Activated CD8-positive, alpha-beta memory T cell treated with anti-CD3 and anti-CD28 coated beads for 1 hour (primary cell): ENCODE measurements at places on chromosomes 3 and 15.

GRCh38 chr3:36713904-36714303, 50.4 kb downstream of the DCLK3 start:
- DNase-seq: no peak

GRCh38 chr3:101944308-101944707, 95.0 kb downstream of the NFKBIZ start:
- no peak for DNase-seq

- no peak for DNase-seq
Observed at GRCh38 chr3:122941228-122942206, 86.0 kb downstream of the SEMA5B start.

DNA sequence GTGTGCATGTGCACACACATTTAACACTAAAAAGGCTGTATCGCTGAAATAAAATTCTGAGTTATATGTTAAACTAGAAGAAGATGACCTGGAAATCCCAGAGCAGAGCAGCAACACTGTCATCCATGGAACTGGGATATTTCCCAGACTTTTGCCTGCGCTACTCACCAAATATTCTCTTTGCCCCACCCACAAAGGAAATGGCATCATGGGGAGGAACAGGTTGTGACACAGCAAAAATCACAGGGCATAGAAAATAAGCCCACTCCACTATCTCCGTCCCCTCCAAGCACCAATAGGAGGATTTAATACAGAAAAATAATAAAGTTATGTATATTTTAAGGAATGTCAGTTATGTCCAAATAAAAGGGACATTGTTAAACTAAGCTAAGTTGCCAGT, 71.7 kb downstream of the COL8A1 start:
- DNase-seq: no peak

DNA sequence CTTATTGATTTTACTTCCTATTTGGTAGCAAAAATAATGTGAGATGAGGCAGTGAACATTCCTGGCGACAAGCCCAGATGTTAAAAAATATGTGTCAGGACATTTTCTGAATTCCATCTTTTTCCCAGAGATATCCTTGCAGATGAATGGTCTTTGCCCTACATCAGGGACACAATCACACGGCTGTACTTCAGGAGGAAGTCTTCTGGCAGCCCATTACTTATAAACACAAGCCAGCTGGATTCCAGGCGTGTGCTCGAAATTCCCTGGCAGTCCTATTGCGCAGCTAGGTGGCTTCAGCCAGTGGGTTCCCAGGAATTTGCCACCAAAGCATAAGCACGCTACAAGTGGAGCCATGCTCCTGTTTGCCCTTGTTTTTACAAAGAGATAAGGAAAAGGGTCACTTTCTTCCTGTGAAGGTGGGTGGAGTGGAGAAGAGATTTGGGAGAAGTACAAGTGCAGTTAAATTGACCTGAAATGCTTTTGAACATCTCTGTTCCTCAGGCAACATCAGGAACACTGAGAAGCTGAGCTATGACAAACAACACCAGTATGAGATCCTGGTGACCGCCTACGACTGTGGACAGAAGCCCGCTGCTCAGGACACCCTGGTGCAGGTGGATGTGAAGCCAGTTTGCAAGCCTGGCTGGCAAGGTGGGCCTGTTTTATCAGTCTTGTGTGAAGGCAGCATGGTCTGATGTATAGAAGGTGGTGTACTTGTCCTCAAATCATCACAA, 257.1 kb upstream of the TRIM42 start:
- DNase-seq: no peak

- DNase-seq: no peak
Observed at GRCh38 chr3:184725176-184725719, 13.4 kb upstream of the MAGEF1 start.

- DNase-seq: no peak
Observed at GRCh38 chr15:27844018-27844666, 255.0 kb downstream of the OCA2 start.

GRCh38 chr3:2940062-2940461, 170.1 kb downstream of the IL5RA start:
- DNase-seq: no peak

GRCh38 chr3:5197022-5197421, 9.5 kb downstream of the EDEM1 start:
- DNase-seq: no peak

DNA sequence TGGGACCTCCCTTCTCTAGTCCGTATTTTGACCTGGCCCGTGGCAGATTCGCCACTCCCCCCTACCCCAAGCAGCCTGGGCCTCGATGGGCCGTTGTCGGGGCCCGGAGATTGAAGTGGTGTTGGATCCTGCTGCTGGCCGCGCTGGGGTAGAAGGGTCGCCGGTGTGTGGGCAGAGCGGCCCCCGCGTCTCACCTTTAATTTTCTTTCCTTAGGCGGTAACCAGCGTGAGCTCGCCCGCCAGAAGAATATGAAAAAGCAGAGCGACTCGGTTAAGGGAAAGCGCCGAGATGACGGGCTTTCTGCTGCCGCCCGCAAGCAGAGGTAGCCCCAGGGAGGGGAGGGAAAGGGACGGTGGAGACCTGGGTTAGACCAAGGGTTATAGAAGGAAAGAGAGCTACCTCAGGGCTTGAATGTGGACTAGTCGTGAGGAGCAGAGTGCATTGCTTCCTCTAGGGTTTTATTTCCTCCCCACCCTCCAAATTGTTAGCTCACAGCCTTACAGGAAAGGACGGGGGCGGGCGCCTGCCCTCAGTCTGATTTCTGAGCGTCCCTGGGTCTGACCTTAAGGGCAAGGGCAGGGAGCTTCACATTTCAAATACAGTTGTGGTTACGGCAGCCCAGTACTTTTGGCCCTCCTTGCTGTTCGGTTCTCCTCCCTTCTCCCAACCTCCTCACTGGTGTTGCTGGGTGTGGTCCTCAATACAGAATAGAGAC, 799 bp downstream of the SERF2 start:
- no peak for DNase-seq

DNA sequence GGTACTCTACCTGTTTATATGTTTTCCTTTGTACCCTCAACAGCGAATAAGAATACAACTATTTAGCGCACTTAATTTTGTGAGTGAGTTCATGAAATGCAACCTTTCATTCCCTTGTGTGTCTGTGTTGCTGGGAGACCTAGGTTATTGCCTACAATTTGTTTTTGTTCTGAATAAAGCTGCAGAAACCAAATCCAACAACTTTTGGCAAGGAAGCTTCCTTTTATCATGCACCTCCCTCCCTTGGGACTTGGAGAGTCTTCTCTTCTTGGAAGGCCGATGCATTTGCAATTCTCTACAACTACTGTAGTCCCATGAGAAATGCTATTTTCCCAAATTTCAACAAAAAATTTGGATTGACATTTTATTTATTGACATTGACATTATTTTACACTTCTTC, 1002.4 kb upstream of the CADM2 start:
- DNase-seq: no peak

GRCh38 chr3:58487140-58487886, 4.6 kb upstream of the KCTD6 start:
- DNase-seq: no peak

GRCh38 chr3:65776494-65776893, 262.2 kb downstream of the MAGI1 start:
- DNase-seq: no peak

DNA sequence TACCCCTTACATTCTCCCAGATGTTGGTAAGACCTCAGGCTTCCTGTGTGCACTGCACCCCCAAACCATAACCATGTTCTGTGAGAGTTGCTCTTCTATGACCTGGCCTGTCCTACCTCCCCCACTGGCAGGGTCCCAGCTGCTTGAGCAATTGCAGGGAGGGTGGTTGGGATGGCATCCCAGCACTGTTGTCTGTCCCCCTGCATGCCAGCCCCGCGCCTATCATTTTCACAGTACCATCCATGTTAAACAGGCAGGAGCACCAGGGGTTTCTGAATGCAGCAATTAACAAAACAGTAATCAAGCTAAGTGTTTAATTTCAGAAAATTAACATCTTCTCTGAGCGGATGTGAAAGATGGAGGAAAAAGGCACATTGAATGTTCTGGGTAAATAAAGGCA, 345.5 kb downstream of the EPHB1 start:
- no peak for DNase-seq

GRCh38 chr3:46504789-46505188, 7.0 kb downstream of the RTP3 start:
- DNase-seq: no peak

DNA sequence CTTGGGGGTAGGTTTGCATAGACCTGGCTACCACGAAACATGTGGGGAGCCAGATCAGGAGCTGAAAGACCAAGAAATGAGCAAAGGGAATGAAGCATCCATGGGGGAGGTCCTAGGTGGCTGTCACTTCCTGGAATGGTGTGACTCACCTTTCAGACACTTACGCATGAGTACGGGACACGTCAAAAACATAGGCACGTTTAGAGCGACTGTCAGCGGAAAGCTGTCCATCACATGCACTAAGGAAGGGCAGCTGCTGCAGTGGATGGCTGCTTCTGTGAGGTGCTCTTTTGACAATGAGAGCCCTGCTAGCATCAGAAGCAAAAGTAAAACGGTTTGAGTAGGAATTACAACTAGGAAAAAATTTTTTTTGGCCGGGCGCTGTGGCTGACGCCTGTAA, 244.6 kb upstream of the CCDC54 start:
- DNase-seq: no peak

DNA sequence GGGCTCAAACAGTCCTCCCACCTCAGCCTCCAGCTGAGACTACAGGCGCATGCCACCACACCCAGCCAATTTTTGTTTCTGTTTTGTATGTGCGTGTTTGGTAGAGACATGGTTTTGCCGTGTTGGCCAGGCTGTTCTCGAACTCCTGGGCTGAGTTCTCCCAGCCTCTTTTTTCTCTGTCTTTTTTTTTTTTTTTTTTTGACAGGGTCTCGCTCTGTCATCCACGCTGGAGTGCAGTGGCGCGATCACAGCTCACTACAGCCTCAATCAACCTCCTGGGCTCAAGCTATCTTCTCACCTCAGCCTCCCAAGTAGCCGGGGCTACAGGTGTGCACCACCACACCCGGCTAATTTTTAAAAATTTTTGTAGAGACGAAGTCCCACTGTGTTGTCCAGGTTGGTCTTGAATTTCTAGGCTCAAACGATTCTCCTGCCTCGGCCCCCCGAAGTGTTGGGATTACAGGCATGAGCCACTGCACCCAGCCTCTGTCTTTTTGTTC, 867 bp upstream of the DCAF1 start:
- no peak for DNase-seq

- no peak for DNase-seq
Observed at GRCh38 chr15:90240856-90241255, 6.8 kb downstream of the GDPGP1 start.

DNA sequence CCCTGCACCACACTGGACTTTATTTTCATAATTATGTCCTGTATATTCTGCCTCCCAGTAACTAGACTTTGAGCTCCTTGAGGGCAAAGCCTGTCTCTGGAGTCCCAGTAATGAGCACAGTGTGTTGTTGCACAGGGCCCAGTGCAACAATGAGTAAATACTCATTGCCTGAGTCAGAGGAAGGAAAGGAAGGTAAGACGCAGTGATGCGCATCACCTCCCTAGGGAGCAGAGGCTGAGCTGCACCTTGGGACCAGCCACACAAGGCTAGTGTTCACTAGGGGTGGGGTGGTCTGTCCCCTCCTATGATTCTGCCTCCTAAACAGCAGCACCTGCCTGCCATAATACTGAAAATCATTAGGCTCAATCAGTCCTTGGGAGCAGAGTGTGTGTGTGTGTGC, 86.6 kb upstream of the ADAMTSL3 start:
- no peak for DNase-seq

- DNase-seq: no peak
Observed at GRCh38 chr3:37255990-37256308, 81.6 kb upstream of the LRRFIP2 start.

DNA sequence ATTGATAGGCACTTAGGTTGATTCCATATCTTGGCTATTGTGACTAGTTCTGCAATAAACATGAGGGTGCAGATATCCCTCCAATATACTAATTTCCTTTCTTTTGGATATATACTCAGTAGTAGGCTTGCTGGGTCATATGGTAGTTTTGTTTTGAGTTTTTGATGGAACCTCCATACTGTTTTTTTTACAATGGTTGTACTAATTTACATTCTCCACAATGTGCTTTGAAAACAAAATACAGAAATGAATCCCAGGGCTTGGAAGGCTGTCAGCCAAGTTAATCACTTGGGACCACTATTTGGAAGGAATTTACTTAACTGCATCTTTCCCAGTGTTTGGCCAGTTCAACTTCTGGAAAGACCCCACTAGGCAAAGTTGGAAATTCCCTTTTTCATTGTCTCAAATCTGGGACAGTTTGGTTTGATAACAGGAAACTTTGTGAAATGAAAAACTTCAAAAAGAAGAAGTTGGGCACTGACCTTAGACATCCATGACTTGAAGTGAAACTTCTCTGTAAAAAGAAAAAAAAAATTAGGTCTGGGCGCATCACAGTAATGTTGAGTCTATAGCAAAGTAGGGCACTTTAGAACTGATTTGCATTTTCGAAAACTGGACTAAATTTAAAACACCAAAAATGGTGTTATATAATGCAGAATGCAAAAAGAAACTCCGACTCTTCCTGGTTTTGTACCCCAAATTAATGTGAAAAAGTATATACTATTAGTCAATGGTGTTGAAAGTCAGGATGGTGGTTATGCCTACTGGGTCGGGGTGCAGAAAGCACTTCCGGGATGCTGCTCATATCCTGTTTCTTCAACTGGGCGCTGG, 6.0 kb downstream of the CTSH start:
- no peak for DNase-seq

DNA sequence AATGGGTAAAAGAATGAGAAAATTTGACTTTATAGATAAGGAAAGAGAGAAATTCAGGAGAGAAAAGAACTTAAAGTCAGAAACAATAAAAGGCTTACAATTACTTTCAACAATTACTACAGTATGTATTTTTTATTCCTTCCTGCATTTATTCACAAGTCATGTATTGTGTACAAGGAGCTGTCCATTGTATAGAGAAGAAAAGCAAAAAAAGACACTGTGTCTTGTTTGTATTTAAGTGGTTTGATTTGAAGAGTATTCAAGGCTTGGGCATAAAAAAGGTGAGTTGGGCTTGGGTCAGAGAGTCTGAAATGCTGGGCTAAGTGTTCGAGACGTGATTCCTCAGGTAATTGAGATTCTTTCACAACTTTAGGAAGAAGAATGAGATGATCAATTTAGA, 394.2 kb upstream of the ROBO2 start:
- DNase-seq: no peak

DNA sequence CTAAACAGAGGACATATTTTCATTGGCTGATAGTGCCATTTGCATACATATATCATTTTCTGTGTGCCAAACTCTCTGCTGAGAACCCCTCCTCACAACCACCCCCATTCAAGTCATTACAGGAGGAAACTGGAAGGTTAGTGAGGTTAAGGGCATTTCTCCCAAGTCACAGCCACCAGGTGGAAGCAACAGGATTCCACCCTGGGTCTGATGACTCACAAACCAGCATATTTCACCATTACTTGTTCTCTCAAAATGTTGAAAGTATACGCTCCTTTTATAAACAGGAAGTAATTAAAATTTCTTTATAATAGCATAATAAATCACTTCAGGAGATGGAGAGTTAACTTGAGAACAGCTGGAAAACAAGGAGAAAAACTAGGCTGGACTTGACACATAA, 398.6 kb upstream of the WNT5A start:
- DNase-seq: no peak
